Activated naive CD8-positive, alpha-beta T cell treated with anti-CD3 and anti-CD28 coated beads, Interleukin-2, amount 10 ng/mL, durations not matched to agents 7 days and 5 days (primary cell): ENCODE measurements at places on chromosomes 2 and 18.

GRCh38 chr2:62467475-62468321 lies 38.3 kb downstream of the TMEM17 start:
- peaks cover 19% of the 10 kb centered on the region for H3K27me3 ChIP-seq
- H3K36me3 ChIP-seq = no peaks in the 10 kb centered on the region
- no peak for DNase-seq
- H3K4me3 ChIP-seq = no peak overlapping the region
- no peak overlapping the region for H3K27ac ChIP-seq
- no peaks in the 10 kb centered on the region for H3K4me1 ChIP-seq

DNA sequence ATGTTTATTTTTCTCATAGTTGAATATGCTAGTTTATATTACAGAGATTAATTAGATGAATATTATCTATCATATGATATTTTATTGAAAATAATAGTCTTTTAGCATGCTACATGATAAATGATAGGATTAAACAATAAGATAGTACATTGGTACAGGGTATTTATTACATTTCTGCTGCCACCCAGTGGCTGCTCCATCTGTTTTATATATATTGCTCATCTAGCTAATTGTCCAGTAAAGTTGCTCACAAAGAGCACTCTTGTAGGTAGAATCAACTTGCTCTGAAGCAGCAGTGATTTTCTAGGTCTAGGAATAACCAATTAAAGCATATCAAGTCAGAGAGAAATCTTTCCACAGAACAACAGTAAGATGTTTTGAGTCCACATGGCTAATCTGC lies 183.3 kb downstream of the ASXL3 start:
- H3K27me3 ChIP-seq = no peaks in the 10 kb centered on the region
- no peak for DNase-seq
- no peaks in the 10 kb centered on the region for H3K36me3 ChIP-seq
- H3K27ac ChIP-seq = no peak overlapping the region
- no peak overlapping the region for H3K4me3 ChIP-seq
- no peaks in the 10 kb centered on the region for H3K4me1 ChIP-seq

DNA sequence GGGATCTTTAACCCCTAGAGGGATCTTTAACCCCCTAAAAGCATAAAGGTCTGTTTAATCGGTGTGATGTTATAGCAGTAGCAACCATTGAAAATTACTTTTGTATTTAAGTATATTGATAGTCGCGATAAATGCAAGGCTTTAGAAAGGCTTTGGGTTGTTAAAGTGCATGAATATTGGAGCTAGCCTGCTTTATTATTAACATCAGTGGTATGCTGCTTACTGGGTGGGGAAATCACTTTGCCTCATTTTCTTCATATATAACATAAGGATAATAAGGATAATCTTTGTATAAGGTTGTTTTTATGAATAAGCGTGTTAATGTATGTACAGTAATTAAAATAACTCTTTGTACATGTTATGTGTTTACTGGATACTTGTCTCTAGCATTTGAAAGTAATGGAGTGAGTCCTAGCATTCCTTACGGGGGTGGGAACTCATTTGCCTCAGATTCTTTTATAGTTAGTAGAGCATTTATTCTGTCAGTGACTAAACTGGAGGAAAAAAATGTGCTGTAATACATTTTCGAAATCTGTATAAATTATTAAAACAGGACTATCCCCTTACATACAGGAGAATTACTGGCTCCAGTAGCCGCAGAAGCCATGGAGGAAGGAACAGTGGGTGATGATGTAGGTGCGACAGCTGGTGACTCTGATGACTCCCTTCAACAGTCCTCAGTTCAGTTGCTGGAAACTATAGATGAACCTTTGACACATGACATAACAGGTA lies 122.2 kb downstream of the BIRC6 start:
- H3K36me3 ChIP-seq = peaks cover 30% of the 10 kb centered on the region
- no peak for DNase-seq
- H3K4me1 ChIP-seq = peaks cover 4% of the 10 kb centered on the region
- no peak overlapping the region for H3K27ac ChIP-seq
- no peaks in the 10 kb centered on the region for H3K27me3 ChIP-seq
- H3K4me3 ChIP-seq = no peak overlapping the region

GRCh38 chr18:13703899-13704298 lies 22.5 kb downstream of the FAM210A start:
- no peaks in the 10 kb centered on the region for H3K27me3 ChIP-seq
- no peak for DNase-seq
- H3K36me3 ChIP-seq = peaks cover 68% of the 10 kb centered on the region
- no peak overlapping the region for H3K4me3 ChIP-seq
- H3K27ac ChIP-seq = no peak overlapping the region
- no peaks in the 10 kb centered on the region for H3K4me1 ChIP-seq

DNA sequence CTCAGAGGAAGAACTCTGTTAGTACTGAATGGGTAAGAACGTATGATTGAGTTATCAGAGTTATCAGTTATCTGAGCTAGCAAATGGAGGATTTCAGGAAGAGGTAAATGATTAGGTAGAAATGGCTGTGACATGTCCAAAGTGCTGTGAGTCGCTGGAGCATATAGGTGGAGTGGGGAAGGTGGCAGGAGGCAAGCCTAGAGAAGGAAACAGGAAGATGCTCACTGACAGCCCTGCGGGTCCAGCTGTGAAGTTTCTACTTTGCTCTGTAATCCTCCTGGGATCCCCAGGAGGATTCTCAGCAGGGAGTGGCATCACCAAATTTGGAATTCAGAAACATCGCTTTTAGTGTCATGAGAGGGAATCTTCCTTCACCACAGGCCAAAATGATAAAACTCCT lies 52.0 kb downstream of the GYPC start:
- H3K27me3 ChIP-seq = no peaks in the 10 kb centered on the region
- no peak overlapping the region for H3K27ac ChIP-seq
- no peak overlapping the region for H3K4me3 ChIP-seq
- no peak for DNase-seq

GRCh38 chr2:158138255-158138654 lies 36.6 kb downstream of the UPP2 start:
- no peaks in the 10 kb centered on the region for H3K36me3 ChIP-seq
- no peak overlapping the region for H3K4me3 ChIP-seq
- no peak overlapping the region for H3K27ac ChIP-seq
- DNase-seq = no peak

DNA sequence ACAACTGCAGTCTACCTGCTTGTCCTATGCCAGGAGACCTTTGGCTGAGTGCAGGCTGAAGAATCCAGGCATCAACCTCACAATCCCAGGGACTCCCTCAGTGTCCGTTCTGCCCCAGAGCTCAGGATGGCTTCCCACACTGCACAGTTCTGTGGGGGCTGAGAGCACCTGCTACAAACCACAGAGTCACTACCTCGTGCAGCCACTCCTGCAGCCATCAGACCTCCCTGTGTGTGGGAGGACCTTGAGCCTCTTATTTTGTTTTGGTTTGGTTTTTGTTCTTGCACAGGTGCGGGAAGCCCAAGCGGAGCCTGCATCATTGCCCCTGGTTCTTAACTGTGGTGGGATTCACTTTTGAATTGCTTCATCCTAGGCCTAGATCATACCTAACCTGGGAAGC lies 31.0 kb downstream of the NAT8 start:
- peaks cover 1% of the 10 kb centered on the region for H3K36me3 ChIP-seq
- no peak overlapping the region for H3K27ac ChIP-seq
- no peak for DNase-seq
- H3K4me1 ChIP-seq = peaks cover 8% of the 10 kb centered on the region

DNA sequence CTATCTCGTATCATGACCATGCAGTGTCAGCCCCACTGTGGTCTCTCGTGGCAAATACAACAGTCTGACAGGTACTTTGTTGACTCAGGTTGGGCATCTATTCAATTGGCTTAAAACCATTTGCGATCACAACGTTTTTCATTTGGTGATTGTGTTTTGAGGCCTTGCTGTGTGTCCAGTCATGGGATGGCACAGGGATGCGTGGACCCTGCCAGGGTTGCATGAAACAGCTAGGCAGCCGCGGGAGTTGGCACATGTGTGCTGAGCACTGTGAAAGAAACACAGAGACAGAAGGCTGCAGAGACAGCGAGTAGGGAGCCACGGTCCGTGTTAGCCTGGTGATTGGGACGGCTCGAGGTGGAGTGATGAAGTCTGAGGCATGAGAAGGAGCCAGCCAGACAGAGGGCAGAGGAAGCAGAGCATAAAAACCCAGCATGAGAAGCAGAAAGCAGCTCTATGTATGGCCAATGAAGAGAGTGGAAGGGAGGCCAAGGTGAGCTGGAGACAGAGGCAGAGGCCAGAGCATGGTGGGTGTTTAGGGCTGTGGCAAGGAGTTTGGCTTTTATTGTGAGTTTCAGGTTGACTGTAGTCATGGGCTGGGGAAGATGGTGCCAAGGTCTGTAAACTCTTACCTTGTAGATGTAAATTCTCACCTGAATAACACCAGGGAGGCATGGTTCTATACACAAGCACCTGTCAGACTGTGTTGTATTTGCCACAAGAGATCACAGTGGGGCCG lies 31.8 kb upstream of the IL1R1 start:
- H3K4me3 ChIP-seq = no peak overlapping the region
- peaks cover under 1% of the 10 kb centered on the region for H3K27me3 ChIP-seq
- H3K4me1 ChIP-seq = peaks cover 2% of the 10 kb centered on the region
- H3K27ac ChIP-seq = no peak overlapping the region
- H3K36me3 ChIP-seq = no peaks in the 10 kb centered on the region

- DNase-seq = no peak
- H3K27me3 ChIP-seq = peaks cover 13% of the 10 kb centered on the region
- peaks cover 21% of the 10 kb centered on the region for H3K4me1 ChIP-seq
Measured at GRCh38 chr2:46338674-46339073, 41.5 kb downstream of the EPAS1 start.

GRCh38 chr2:109243526-109244303 lies 114.7 kb downstream of the SH3RF3 start:
- no peak overlapping the region for H3K4me3 ChIP-seq
- DNase-seq = no peak
- no peaks in the 10 kb centered on the region for H3K27me3 ChIP-seq
- H3K4me1 ChIP-seq = peaks cover 9% of the 10 kb centered on the region
- H3K27ac ChIP-seq = no peak overlapping the region

GRCh38 chr2:10400978-10401951 lies 46.9 kb downstream of the ODC1 start:
- H3K36me3 ChIP-seq = peaks cover 15% of the 10 kb centered on the region
- peak overlapping the region; percentile 56 for H3K27ac ChIP-seq
- H3K27me3 ChIP-seq = peaks cover 2% of the 10 kb centered on the region
- H3K4me3 ChIP-seq = no peak overlapping the region
- no peak for DNase-seq

DNA sequence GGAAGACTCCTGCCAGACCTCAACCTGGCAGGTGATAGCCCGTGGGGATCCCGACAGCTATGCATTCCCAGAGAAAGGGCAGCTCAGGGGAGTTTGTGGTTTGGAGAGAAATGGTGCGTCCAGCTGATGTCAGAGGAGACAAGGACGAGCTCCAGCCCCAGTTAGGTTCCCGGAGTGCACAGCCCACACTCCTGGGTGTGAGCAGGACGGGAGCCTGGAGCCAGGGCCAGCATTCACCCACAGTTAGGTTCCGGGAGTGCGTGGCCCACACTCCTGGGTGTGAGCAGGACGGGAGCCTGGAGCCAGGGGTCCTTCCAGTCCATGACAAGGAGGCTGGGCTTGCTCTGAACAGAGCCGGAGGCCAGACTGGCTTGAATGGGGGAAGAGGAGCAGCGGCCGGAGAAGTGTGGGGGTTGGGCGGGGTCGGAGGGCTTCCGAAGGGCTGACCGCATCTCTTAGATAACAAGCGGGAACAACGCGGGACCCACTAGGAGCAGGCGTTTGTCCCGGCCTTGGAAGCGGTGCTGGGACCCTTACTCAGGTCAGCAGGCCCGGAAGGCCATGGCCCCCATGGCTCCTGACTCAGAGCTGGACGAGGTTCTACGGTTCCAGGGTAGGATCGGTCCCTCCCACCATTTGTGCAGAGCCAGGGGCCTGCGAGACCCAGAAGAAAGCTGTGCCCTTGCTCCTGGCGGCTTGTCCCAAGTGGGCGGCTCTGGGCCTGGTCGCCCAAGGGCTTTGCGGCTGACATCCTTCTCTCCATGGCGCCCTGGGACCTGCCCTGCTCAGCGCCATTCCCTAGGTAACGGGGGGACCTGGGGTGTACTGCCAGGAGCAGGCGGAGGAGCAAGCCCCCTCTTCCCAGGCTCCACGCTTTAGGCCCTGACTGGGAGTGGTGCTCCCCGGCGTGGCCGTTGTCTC lies 185.6 kb downstream of the RTP5 start:
- no peak for DNase-seq
- H3K27me3 ChIP-seq = peaks cover 17% of the 10 kb centered on the region
- no peak overlapping the region for H3K4me3 ChIP-seq
- no peaks in the 10 kb centered on the region for H3K36me3 ChIP-seq
- H3K27ac ChIP-seq = no peak overlapping the region

- peaks cover 7% of the 10 kb centered on the region for H3K36me3 ChIP-seq
- peaks cover 7% of the 10 kb centered on the region for H3K4me1 ChIP-seq
- H3K27me3 ChIP-seq = no peaks in the 10 kb centered on the region
- no peak overlapping the region for H3K4me3 ChIP-seq
- no peak overlapping the region for H3K27ac ChIP-seq
Measured at GRCh38 chr2:27832396-27832795, 57.8 kb downstream of the RBKS start.

DNA sequence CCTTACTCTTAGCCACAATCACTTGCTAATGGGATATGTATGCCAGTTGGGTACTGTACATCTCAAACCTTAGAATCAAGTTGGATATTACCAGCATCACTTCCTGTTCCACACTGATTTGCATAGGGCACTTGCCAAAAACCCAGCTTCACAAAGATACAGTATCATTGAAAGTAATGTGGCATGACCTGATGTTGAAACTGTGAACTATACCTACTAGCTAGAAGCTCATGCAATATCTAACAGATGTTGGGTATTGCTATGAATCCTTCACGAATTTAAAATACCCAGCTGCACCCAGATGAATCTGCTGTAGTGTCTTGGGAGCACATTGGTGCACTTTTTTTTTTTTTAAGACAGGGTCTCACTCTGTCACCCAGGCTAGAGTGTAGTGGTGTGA lies 6.5 kb upstream of the STAMBP start:
- no peak for DNase-seq
- H3K4me3 ChIP-seq = no peak overlapping the region
- no peaks in the 10 kb centered on the region for H3K36me3 ChIP-seq

DNA sequence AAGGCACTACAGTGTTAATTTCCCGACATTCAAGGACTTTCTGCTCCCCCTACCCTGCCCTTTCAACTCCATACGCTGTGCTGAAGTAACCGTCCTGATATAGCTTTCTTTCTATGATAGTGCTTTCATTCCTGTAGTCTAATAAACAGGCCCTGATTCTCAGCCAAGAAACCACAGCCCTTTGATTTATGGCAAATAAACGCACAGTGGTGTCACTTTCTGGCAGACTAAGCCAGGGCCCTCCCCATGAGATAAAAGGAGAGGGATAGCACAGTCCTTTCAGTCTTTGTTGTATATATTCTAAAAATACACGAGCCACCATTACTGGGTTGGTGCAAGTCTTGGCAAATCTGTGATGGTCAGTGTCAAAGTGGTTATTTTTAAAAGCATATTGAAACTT lies 291.2 kb downstream of the ALPK2 start:
- H3K4me1 ChIP-seq = no peaks in the 10 kb centered on the region
- H3K27ac ChIP-seq = no peak overlapping the region
- peaks cover 1% of the 10 kb centered on the region for H3K27me3 ChIP-seq
- no peak for DNase-seq
- H3K4me3 ChIP-seq = no peak overlapping the region

GRCh38 chr2:223469270-223470046 lies 132.7 kb downstream of the SCG2 start:
- DNase-seq = no peak
- H3K36me3 ChIP-seq = no peaks in the 10 kb centered on the region
- no peak overlapping the region for H3K27ac ChIP-seq
- H3K4me3 ChIP-seq = no peak overlapping the region
